Stimulated activated CD4-positive, alpha-beta T cell treated with anti-CD3 and anti-CD28 coated beads, Interleukin-1b, Interleukin-23, amount 100 ng/mL, for 1 hour (primary cell): ENCODE measurements at places on chromosomes 2 and 18.

GRCh38 chr2:234450431-234451124 lies 46.3 kb downstream of the ARL4C start:
- no peak for DNase-seq

GRCh38 chr18:79887181-79888000 lies 64.1 kb downstream of the SLC66A2 start:
- no peak for DNase-seq

GRCh38 chr18:36283448-36283847 lies 14.1 kb upstream of the FHOD3 start:
- DNase-seq = no peak

DNA sequence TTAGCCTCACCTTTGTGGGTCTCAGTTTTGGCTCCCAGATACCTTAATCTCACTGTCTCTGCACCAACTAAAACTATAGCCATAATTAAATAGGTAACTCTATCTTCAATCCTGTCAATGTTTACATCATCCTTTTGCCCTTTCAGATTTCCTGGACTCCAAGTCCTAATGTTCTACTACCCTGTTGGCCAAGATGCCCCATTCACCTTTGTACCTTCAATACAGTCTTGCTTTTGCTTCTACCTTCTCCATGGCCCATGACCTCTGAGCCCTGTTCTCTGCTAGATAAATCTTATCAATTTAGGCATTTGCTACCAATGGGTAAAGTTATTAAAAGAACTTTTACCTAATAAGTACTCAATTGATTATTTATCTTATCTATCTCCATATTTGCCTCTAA lies 635.5 kb downstream of the ARHGAP15 start:
- no peak for DNase-seq

GRCh38 chr2:20439193-20439475 lies 7.7 kb upstream of the RHOB start:
- DNase-seq = no peak

DNA sequence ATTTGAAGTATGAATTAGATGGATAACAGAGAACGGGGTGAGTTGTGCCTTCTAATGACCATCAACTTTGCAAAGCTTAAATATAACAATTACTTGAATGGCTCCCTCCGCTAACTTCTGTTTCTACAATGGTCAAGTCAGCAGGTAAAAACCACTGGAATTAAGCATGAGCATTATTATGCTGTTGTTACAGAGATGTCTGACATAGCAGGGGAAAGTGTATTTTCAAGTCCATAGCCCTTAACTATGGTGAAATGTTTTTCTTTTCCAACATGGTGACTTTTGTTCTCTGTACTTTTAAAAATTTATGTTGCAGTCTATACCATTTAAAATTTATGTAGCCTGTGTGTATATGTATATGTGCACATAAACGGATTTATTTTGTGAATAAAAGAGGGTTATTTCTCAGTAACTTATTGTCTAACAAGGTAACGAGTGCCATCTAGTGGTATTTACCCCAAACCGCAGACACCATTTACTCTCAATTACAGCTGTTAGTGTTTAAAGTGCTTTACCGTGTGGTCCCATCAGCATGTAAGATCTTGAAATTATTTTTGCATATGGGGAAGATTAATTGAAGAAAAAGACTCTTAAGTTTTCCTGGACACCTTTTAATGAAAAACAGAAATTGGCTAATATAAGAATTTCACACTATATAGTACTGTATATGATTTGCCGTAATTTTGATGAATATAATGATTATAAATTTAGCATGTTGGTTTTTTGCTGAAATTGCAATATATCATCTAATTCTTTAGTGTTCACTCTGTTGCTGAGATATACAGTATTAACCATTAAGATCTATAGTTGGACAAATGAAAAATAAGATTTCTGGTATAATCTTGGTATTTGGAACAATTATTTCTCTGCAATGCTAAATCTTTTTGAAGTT lies 78.2 kb downstream of the UBE2E3 start:
- DNase-seq = no peak

DNA sequence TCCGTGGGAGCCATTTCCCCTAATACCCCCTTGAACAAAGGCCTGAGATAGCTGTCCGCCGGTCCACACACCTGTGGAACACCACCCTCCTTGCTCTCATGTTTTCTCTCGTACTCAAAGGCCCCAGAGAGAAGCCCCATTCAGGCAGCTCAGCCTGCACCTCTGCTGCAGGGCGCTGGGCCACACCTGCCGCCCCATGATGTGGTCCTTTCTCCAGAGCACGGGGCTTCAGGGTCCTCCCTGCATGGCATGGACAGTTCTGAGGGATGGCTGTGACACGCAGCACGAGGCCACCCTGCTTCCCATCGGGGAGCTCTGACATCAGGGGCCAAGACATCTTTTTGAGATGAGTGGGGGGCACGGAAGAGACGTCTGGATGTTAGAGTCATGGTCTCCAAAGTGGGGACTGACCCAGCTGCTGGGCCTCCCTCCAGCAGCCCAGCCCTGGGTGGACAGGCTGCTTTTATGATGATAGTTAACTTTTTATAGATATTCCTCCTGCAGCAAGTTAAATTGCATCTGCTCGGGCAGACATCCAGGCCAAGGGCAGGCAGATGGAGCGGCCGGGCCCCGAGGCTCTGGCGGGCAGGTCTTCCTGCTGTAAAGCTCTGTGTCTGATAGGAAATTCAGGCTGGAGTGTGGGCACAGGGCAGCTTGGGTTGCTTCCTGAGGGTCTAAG lies 56.7 kb downstream of the SDC1 start:
- DNase-seq = no peak

GRCh38 chr18:7447318-7448028 lies 119.6 kb upstream of the PTPRM start:
- DNase-seq = no peak

DNA sequence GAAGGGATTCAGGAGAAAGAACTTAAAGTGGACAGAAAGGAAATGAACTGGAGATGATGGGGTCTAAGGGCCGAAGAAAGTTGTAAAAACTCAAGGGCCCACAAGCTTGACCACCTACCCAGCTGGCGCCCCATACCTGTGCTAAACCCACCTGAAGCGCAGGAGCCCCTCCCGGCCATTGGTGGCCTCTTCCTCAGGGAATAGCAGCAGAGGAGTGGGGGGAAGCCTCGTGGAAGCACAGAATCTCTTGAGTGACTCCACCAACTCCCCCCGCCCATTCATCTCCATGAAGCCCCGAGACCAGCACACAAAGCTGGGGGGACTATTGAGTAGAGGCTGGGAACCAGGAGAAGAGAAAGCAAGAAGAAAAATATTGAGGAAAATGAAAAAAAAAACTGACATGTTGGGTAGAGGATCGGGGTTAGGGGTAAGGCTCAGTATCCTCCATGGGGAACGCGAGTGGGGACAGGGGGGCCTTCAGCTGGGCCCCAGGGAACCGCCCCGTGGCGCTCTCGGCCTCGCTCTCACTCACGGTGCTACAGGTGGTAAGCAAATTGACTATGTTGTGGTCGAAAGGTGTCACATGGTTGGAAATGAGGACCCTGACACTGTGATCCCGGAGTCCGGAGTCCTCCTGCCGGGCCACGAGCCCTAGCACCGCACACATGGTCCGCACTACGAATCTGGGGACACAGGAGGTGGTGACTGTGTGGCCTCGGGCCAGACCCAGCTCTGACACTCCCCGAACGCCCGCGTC lies 728 bp downstream of the AUP1 start:
- no peak for DNase-seq

GRCh38 chr2:52035391-52035790 lies 1003.5 kb upstream of the NRXN1 start:
- no peak for DNase-seq

GRCh38 chr2:29360016-29360784 lies 245.0 kb downstream of the CLIP4 start:
- DNase-seq = no peak

- no peak for DNase-seq
These were observed 125.9 kb downstream of the GPD2 start for GRCh38 chr2:156562124-156562523.

DNA sequence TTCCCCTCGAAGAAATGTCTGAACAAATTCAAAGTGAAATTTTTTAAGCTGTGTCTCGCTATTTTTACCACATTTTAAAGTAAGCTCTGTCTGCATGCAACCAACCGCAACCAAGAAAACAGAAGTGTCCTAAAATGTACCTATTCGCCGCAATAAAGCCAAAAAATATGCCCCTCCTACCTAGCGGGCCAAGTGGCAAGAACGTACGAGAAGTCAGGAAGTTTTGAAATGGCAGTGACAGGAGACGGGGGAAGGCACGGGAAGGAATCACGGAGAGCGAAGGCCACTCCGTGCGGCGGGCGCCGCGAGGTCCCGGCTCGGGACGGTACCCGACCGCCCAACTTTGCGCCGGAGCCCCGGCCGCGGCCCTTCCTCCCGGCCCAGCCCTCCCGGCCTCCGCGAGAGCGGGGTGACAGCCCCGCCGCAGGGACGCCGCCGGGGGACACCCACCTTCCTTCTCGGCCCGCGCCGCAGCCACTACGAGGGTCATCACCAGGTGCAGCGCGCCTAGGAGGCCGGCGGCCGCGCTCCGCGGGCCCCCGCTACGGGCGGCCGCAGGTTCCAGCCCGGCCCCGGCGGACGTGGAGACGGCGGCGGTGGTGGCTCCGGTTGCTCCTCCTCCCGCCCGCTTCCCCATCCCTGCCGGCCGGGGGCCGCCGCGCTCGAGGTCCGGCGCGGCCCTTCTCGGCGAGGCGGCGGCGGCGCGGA lies 568 bp downstream of the TMEM131 start:
- DNase-seq = no peak

- DNase-seq = no peak
These were observed 49.1 kb downstream of the KCNIP3 start for GRCh38 chr2:95346231-95346737.

DNA sequence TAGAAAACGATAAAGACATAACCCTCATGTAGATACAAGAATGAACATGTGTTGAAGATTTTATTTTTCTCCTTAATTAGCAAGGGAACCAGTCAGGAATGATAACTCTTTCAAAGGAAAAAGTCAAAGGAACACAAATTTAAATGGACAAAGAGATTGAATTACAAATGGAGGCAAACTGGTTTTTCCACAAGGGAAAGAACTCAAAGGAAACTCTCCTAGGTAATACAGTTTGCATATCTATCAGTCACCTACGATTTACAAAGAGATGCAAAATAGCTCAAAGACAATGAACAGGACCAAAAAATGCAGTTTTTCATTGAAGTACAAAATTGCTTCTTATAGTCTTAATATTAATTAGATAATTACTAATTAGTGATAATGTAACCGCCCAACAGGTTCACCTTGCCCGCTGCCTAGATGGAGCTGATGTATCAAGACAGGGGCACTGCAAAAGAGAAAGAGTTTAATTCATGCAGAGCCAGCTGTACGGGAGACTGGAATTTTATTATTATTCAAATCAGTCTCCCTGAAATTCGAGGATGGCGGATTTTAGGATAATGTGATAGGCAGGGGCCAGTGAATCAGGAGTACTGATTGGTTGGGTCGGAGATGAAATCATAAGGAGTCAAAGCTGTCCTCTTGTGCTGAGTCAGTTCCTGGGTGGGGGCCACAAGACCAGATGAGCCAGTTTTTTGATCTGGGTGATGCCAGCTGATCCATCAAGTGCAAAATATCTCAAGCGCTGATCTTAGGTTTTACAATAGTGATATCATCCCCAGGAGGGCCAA lies 151.0 kb downstream of the TMEM17 start:
- DNase-seq = no peak

DNA sequence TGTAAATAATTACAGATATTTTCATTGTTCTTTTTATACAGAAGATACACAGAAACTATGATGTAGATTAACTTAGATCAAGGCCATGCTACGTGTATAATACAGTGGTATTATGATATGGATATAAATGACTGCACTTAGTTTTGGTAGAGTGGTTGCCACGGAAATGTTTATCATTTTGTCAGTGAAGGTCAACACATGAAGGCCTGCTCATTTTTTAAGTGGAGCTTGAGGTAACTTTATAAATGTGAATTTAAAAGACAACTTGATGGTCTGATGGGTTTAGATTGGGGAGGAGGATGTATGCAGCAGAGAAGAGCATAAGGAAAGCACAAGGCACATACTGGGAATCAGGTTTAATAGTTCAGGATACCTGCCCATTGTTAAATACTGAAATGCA lies 14.4 kb upstream of the BBS5 start:
- DNase-seq = no peak

GRCh38 chr2:64295326-64296139 lies 151.3 kb upstream of the PELI1 start:
- DNase-seq = no peak

DNA sequence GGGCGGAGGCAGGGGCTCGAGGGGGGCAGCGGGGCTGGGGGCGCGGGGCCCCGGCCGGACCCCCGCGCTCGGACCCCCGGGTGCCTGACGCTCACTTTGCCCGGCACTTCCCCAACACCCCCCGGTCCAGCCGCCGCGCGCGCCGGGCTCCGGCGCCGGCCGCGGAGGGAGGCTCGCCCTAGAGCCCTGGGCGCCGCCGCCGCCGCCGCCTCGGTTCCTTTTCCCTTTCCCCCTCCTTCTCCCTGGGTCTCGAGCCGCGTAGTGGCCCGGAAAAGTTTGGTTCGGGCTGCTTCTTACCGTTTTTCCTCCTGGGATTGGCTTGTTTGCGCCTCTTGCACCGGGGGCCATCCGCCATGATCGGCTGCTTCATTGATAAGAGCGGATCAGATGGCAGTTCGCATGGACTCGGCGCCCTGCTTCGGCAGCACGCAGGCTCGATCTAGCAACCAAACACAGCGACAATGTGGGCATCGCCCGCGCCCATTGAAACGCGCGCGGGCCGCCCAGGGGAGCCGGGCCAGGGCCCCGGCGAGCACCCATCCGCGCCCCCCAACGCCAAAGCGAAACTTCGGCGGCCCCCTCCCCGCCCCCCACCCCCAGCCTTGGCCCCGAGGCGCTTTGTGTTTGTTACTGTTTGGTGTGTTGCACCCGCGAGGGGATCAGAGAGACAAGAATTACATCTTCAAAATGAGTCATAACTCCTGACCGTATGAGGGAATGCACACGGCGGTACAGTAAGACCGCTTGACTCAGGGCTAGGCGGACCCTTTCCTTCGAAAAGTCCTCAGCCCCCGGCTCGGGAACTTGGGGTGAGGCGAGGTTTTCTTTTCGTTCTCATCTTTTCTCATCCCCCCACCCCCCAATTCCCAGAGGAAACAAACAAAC lies 2.7 kb downstream of the ZEB2 start:
- DNase-seq = no peak

- no peak for DNase-seq
These were observed 166.3 kb upstream of the NYAP2 start for GRCh38 chr2:225233234-225233633.

DNA sequence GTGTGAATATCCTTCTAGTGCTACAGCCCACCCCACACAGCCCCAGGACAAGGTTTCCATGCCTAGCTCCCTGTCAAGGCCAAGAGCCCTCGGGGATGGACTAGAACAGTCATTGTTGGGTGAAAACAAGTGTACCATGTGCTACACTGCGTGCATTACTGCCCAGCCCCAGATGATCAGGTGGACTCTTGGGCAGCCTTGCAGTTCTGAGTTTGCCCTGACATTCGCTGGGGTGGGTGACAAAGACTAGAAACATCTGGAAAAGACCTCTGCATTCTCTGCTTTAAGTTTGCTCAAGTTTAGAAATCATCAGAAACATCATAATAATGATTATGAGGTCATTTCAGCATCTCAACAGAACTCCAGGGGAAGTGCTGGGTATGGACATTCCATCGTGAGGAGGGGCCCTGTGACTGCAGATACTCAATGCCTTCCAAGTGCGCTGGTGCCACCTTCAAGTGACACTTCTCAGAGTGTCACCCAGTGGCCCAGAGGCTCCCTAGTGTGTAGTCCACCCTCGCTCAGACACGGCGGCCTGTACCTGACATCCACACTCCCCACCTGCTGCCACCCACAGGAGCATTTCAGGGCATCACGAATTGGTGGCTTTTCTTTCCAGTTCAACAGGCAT lies 5.3 kb upstream of the PXDN start:
- DNase-seq = no peak
